Endodermal cell (in vitro differentiated cells): ENCODE measurements at places on chromosomes 1 and 21. TPM values are rescaled to one million over a fixed set of nuclear protein-coding genes. Genes with fewer than 3 reads are reported as not detected.

RYR2 gene
- 0.95 to 1.2 TPM (median 0.95 TPM) in 3 replicates for total RNA-seq

CELA3B gene
- total RNA-seq, result not detected in 3 replicates

DNA sequence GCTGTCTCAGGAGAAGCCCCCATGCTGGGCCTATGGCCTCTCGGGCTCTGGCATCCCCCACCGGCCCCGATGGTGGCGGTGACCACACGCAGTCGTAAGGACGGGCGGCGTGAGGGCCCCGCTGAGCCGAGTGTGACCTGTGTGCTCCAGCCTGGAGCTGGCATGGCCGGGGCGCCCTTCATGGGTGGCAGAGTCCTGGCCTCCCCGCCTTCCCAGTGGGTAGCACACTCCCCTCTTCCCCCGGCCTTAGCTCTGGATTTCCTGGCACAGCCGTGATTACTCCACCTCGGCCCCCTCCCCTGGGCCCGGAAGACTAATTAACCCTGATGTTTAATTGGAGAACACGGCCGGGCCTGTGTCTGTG, 44.6 kb downstream of the SLX9 start:
- DNase-seq, result no peak

GRCh38 chr1:116448785-116449385, 75.8 kb downstream of the ATP1A1 start:
- no peak for DNase-seq

RGS5 gene
- 75.4 and 88.9 TPM in 2 replicates for total RNA-seq

GRCh38 chr21:29657240-29657989, 282.4 kb downstream of the GRIK1 start:
- DNase-seq, result no peak

DNA sequence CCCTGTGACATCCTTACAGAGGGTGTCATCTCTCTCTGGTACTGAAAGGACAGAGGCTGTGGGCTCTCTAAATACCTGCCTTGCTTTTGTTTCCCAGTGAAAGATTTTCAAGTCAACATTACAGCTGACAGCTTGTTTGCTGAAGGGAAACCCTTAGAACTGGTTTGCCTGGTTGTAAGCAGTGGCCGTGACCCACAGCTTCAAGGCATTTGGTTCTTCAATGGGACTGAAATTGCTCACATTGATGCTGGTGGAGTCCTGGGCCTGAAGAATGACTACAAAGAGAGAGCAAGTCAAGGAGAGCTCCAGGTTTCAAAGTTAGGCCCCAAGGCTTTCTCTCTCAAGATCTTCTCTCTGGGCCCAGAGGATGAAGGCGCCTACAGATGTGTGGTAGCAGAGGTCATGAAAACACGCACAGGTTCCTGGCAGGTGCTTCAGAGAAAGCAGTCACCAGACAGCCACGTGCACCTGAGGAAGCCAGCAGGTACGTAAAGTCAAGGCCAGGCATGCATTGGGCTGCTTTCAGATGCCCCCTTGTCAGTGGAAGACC, 11.8 kb downstream of the CD101 start:
- DNase-seq, result no peak

GRCh38 chr1:12126781-12127180, 40.0 kb upstream of the TNFRSF1B start:
- no peak for DNase-seq

PDC gene
- total RNA-seq, result not detected in 3 replicates

ADORA1 gene
- 1.4 and 2.0 TPM in 2 replicates for total RNA-seq

GRCh38 chr1:209926045-209926444, 12.0 kb upstream of the SYT14 start:
- DNase-seq, result no peak

PGBD5 gene
- total RNA-seq, result 4.6 and 6.6 TPM in 2 replicates

GRCh38 chr1:227260433-227260832, 57.9 kb downstream of the CDC42BPA start:
- no peak for DNase-seq

CYP4Z1 gene
- total RNA-seq, result 0.31 TPM in 1 of 3 replicates, not detected in the others

OVAAL gene
- not detected in 3 replicates for total RNA-seq

DNA sequence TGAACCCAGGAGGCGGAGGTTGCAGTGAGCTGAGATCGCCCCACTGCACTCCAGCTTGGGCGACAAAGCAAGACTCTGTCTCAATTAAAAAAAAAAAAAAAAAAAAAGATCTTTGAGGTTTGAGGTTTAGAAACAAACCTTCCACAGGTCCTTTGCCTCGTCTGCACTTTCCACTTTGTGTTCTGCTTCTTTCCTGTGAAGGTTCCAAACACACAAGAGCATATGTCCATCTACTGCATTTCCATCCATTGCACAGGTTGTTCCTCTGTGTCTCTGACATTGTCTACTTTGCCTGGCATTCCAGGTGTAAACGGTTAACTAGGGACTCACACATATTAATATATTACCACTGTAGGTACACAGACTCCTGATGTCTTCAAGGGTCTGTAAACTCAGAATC, 40.1 kb downstream of the DSTYK start:
- no peak for DNase-seq
